HCT116 (cell line): ENCODE measurements at places on chromosomes 2 and 18.

DNA sequence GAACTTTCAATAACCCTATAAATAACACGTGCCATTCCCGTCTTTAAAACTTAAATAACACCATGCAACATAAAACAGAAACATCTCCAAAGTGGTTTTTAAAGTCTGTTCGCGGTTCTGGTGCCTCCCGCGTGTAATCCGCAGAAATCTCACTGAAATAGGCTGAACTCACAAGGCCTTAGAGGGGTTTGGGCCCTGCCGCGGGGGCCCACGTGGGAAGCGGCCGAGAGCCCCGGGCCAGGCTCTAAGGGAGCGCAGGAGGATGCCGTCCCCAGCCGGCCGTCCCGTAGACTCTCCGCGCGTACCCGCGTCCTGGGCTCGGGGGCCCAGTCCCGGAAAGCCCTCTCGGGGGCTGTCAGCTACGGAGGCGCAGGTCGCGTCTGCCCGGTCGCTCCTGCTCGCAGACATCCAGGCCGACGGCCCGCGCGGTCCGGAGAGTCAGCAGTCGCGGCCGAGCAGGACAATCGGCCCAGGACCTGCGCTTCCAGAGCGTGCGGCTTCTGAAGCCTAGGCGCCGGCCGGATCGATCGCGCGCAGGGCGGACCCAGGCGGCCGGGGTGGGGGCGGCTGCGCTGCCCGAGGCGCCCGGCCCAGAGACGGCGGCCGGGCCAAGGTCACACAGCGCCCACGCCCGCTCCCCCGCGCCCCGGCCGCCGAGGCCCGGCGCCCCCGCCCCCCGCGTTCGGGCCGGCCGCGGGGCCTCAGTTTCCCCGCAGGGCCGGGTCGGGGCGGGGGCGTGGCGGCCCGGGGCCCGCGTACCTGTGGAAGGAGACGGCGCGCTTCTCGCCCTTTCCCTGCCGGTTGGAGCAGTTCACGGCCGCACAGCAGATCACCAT is 558 bp downstream of the THAP4 start:
- no peak for DNase-seq

DNA sequence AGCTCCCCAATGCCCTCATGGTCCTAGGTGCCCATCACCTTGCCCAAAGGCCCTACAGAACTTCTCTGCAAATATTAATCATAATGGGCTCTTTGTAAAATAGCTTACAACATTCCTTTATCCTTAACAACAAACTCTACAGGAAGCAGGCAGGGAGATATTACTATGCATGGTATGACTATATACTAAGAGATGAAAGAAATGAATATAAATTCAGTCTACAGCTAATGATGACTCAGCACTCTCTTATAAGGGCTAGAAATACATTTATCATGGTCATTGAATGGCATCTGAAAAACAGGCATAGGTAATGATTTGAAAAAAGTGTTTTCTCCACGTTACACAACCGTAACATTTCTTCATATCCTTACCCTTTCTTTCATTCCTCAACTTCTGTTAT is 254.8 kb upstream of the DSEL start:
- no peak for DNase-seq

DNA sequence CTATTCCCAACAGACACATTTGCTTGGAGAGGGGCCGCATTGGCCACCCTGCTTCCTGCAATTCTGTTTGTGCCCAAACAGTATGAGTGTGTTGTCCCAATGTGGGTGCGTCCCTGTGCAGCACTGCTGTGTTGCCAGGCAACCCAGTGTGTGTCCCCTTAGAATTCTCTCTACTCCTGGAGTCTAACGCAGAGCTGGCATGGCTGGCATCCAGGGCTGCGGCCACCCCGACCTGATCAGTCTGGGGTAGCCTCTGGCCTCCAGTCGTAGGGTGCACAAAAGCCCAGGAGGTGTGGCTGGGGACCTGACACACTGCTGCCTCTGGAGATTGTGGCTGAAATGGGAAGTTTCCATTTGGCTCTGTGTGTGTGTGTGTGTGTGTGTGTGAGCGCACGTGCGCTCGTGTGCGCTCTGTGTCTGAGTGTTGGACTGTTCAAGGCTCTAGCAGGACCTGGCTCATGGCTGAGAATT is 48.0 kb downstream of the TEX44 start:
- DNase-seq = peak; percentile 65

DNA sequence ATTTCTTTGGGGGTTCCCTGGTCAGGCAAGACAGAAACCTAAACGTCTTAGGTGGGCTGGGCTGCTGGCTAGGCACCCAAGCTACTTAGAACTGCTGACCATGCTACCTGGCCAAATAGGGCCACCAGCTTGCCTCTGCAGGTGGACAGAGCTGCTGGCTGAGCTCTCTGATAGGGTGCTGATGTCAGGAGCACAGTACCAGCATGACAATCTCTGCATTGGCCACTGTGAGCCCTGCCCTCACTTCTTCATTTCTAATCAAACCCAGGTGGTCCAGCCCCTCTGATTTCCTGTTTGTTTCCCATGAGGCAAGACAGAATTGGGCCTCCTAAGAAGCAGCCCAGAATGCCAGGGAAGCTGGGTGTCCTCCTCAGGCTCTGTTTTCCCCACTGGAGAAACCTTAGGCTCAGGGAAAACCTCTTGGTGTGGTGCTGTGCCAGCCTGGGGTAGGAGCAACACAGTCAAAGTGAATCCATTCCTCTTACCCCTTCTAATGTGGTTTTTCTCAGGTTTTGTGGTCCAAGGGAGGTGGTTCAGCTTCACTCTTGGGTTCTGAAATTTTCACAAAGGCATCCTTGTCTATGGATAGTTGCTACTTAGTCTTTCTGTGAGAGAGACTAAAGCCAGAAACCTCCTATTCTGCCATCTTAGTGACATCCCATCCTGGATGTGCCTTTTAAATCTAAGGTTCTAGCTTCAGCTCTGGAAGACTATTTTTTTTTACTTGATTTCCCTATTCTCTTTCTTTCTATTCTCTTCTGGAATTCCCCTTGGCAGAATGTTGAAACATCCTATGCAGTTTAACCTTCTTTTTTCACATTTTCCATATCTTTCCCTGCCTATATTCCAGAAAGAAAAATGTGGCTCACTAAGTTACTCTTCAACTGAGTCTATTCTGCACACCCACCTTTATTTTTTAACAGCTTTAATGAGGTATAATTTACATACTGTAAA is 15.2 kb downstream of the SP100 start:
- DNase-seq = no peak

DNA sequence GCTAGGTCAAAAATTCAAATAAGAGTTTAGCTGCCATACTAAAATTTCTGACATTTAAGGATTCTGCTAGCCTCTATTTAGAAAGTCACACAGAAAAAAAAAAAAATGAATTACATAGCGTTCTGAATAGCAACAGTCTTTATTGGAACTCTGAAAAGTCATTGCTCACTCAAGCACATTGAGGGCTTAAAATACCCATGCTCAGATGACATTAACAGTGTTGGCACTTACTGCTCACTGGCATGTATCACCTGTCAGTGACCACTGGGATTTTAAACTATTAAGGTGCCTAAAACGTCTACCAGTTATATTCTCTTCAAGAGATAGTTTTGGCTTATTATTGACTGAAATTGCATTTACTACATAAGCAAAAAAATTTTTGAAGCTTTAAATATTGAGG is 468.0 kb upstream of the SPHKAP start:
- no peak for DNase-seq

DNA sequence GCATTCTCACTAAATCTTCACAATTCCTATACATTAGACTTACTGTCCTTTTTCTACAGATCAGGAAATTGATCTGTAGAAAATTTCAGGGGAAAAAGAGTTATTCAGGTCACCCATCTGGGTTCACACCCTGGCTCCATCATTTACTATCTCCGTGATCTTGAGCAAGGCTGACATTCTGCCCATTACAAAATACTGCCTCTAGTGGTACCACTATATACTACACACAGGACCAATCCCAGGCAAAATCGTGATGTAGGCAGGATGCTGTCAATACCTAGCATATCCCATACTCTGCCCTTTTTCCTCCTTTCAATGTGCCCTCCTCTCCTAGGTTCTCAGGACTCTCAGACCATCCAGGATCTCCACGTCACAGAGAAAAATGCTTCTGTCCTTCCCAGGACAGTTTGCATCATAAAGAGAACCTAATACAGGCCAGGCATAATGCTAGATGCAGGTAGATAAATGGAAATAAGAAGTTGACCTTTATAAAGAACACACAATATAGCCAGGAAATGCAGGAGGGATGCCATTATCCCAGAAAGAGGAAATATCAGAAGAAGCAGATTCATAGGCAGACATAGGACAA is 101.9 kb downstream of the CDH20 start:
- DNase-seq = peak; percentile 22

DNA sequence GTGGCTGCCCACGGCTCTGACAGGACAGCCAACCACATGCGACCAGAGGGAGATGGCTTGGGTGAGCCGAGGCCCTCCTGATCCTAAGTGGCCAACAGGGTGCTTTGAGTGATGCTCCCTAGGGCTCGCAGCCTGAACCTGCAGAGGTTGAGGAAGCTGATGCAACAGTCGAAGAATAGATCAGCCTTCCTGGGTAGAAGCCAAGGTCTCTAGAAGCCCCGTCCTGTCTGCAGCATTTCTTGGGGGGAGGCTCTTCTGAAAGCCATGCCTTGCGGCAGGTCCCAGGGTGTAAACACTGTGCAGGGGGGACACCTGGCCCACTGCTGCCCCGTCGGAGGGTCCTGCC is 136.4 kb downstream of the HDAC4 start:
- no peak for DNase-seq

GRCh38 chr2:60821133-60821469 is 60.3 kb upstream of the REL start:
- DNase-seq = no peak

GRCh38 chr2:219995991-219996765 is 368.7 kb downstream of the SLC4A3 start:
- DNase-seq = no peak

GRCh38 chr18:22683196-22683676 is 249.9 kb upstream of the RBBP8 start:
- DNase-seq = no peak

DNA sequence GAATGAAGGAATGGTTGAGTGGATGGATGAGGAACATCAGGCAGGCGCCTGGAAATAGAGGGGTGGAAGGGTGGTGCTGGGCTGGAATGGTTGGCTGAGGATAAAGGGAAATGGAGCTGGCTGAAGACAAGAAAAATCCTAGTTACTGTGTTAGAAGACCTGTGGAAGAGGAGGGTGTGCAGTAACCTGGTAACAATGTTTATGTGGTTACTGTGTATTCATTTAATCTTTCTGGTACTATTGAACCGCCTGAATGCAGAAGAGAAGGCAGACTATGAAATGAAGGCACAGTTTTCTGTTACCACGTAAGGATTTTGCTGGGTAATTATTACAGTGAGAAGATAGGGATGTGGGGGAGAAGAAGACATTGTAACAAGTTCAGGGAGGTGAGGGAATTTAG is 110.3 kb upstream of the MGAT5 start:
- DNase-seq = no peak

GRCh38 chr2:233497692-233498091 is 68.9 kb downstream of the USP40 start:
- no peak for DNase-seq

DNA sequence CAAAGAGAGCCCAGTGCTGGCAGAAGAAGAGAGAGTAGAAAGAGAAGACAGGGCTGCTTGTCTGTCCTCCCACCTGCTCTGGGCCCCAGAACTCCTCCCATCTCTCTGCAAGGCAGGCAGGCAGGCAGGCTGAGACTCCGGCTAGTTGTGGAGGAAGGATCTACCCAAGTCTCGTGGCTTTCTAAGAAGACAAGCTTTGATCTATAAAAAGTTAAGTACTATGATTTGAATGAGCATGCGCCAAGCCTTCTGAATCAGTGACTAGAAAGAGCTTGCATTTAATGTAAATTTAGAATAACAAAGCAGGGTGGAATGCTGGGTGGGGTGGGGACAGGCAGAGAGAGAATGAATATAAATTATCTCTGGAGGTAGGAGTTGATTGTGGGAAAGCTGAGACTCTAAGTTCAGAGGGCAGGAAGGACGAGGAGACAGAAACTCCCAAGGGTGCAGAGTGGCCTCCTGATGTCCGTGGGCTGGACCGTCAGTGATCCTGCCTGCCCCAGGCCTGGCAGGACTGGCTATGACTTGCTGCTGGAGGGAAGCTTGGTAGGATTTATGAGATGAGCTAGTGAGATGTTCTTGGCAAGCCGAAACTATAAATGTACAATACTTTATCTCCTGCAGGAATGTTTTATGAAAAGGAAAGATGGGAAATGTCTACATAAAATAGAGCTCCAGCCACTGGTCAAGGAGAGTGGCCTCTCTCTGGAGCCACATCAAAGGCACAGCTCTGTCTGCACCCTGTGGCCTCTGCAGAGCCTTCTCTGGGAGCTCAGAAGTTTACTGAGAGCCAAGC is 447.5 kb downstream of the TNS1 start:
- no peak for DNase-seq

- DNase-seq = no peak
Measured at GRCh38 chr2:66362701-66363100, 72.2 kb upstream of the MEIS1 start.

DNA sequence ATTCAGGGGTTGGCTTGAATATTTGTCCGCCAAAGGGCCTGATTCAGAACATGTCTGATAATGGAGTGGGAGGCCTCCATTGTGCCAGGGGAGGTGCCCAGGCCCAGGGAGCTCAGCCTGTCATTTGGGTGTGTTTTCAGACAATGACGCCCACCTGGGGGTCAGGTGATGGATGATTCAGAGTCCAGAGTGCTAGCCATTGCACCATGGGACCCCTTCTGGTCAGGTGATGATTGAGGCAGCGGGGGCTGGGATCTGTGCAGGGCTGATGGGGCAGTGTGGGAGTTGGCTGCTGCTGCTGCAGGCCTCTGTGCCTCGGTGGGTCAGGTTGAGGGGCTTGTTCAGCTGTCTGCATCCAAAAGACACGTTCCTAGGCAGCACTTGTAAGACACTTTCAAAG is 8.3 kb upstream of the ARHGEF4 start:
- DNase-seq = no peak

DNA sequence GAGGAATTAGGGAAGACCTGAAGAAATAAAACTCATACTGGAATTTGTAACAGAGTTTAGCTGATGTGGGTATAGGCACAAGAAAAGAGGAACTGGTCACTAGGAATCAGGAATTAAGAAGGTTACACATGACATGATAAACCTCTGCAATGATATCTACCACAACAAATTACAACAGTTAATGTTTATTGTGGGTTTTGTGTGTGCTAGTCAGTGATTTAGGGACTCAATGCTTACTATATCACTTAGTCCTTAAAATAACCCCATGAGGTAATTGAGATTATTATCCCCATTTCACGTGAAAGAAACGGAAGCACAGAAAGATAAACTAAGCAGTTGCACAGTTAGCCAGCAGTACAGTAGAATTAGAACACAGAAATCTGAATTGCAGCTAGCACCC is 415.8 kb upstream of the ZEB2 start:
- DNase-seq = no peak

- DNase-seq = no peak
Measured at GRCh38 chr2:210475706-210476105, 853 bp downstream of the LANCL1 start.

GRCh38 chr2:205748639-205749038 is 66.3 kb downstream of the NRP2 start:
- DNase-seq = no peak

GRCh38 chr2:65382323-65382722 is 50.1 kb downstream of the SPRED2 start:
- DNase-seq = no peak

DNA sequence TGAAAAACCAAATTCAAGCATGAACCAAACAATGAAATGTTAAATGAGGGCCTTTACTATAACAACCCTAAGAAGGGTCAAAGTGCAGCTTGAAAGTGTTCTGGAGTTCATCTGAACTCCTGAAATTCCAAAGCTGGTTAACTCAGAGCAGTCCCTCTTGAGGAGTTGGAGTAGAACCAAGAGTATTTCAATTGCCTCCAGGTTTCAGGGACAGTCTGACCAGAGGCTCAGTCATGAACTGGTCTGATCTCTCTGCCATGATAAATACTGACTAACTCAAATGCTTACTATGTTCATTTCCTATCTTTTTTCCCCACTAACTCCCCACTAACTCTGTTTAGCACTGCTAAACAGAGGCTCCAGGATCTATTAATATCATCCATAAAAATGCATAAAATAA is 2.7 kb downstream of the STARD7 start:
- no peak for DNase-seq
